ENCODE measurements at places on chromosomes 12 and 14. TPM values are rescaled to one million over a fixed set of nuclear protein-coding genes. Genes with fewer than 3 reads are reported as not detected.
A peak's percentile ranks its signal among the peaks of the same experiment; 100 is the strongest.

The ARHGDIB gene
- total RNA-seq, result 23.5 TPM

The DYNC1H1 gene
- 510 TPM for total RNA-seq

DNA sequence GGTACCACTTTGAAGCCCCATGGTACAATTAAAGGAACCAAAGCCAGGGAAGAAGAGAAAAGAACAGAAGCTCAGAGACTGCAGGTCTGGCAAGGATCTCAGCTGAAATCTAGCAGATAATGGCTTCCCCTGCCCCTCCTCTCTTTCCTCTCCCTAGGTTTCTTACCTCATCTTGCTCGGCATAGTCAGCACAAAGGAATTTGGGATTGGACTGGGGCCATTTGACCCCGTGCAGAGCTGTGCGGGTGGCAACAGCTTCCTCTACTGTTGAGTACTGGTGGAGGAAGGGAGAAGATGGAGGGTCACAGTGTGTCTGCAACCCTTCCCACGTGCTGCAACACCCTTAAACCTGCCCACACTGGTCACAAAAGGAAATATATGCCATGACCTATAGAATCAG is 4.7 kb upstream of the CDH24 start:
- peak; percentile 85 for DNase-seq

GRCh38 chr12:125110641-125111360 is 45.6 kb downstream of the AACS start:
- no peak for DNase-seq

- DNase-seq, result no peak
Observed at GRCh38 chr14:59816941-59817340, 53.6 kb downstream of the RTN1 start.

DNA sequence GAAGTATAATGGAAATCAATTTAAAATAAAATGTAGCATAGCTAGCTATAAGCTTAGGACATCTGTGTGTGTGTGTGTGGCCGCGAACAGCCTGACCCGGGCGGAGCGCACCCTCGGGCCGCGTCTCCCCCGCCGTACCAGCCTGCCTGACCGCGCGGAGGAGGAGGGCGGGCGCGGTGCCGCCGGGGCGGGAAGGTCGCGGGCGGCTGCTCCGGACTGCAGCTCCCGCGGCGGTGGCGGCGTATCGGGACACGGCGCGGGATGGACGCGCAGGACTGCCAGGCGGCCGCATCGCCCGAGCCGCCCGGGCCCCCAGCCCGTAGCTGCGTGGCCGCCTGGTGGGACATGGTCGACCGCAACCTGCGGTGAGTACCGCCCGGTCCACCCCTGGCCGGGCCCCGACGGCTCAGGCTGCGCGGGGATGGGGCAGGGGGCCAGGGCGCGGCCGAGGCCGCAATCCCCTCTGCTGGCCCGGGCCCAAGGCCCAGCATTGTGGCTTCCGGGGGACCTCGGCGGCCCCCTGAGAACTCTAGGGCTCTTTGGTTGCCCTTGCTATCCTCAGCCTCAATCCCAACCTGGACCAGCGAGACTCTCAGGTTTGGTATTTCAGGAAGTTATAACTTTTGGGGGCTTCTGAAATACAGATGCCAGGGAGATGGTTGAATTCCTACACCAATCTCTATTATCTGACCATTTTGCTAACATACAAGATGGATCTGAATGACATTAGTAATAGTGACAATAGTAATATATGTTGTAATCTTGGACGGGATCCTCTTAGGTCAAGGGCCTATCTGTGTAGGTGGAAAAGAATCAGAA is at the start of gene ABHD12B:
ABHD12B (plus strand) TSS at position 140 of the 819 bp plus-strand sequence; CDS start at position 262, 122 bp downstream.
- DNase-seq, result peak; percentile 8
